ENCODE measurements at places on chromosomes 11 and 22.

GRCh38 chr11:26769027-26769426 lies 47.2 kb upstream of the SLC5A12 start:
- DNase-seq: no peak

DNA sequence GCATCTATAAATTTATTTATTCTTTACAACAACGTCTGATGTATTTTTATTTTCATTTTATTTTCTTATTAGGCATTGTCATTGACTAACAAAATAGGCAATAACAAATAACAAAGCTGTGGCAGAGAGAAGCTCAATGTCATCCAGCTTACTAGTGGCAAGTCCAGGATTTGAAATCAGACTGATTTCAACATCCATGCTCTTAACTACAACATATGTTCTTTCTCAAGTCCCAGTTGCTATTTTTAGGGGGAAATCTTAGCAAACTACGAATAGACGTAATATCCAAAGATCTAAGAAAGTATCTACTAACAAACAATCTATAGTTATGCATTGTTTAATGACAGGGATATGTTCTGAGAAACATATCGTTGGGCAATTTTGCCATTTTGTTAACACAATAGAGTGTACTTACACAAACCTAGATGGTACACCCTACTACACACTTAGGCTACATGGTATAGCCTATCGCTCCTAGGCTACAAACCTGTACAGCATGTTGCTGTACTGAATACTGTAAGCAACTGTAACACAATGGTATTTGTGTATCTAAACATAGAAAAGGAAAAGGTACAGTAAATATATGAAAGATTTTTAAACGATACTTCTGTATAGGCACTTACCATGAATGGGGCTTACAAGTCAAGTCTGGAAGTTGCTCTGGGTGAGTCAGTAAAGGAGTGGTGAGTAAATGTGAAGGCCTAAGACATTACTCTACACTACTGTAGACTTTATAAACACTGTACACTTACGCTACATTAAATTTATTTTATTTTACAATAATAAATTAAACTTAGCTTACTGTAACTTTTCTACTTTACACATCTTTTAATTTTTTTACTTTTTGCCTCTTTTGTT lies 151.3 kb downstream of the DLG2 start:
- no peak for DNase-seq

DNA sequence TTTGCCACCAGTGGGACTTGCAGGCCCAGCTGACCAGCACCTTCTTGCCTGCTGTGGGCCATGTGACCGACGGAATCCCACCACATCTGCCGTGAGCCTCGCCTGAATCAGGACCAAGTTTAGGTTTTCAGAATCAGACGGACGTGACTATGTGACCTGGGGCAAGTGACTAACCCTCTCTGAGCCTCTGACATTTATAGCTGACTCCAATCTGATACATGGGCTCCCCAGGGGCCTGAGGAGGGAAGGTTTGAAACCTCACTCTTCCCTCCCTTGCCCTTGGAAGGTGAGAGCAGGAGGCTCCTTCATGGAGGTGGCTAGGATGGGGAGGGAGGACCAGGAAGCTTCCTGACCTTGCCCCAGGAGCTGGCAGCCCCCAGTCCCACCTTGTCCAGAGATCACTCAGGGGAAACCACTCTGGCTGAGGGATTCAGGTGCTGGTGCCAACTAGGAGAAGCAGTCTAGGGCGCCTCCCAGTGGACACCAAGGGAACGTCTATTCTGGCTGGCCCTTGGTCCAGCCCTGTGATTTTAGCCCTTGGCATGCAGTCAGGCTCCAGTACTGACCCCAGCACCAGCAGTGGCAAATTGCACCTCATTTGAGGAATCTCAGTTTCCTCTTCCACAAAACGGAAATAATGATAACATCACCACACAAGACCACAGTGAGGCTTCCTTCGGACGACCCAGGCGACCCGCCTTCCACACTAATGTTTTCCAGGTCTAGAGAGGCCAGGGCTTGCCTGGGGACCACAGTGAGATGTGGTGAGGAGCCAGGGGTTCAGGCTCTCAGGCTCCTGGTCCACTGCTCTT lies 47.2 kb upstream of the SYT7 start:
- peak; percentile 8 for DNase-seq

DNA sequence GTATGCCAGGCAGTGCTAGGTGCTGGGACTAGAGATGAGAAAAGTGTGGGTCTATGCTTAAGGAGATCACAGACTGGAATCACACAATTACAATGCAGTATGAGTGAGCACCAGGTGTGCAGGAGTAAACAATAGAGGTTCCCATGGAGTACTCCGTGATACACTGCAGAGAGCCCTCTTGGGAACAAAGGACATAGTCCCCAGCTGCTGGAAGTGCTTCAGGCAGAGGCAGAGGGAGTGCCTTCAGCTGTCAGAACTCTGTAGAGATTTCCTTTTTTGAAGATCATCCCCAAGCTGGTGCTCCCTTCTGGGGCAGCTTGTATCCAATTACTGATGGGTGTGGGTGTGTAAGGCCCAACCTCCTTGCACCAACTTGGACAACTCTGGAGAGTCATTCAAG lies 143.5 kb upstream of the PLET1 start:
- DNase-seq: no peak

- DNase-seq: no peak
These were observed 168.8 kb downstream of the C11orf87 start for GRCh38 chr11:109590782-109591181.

DNA sequence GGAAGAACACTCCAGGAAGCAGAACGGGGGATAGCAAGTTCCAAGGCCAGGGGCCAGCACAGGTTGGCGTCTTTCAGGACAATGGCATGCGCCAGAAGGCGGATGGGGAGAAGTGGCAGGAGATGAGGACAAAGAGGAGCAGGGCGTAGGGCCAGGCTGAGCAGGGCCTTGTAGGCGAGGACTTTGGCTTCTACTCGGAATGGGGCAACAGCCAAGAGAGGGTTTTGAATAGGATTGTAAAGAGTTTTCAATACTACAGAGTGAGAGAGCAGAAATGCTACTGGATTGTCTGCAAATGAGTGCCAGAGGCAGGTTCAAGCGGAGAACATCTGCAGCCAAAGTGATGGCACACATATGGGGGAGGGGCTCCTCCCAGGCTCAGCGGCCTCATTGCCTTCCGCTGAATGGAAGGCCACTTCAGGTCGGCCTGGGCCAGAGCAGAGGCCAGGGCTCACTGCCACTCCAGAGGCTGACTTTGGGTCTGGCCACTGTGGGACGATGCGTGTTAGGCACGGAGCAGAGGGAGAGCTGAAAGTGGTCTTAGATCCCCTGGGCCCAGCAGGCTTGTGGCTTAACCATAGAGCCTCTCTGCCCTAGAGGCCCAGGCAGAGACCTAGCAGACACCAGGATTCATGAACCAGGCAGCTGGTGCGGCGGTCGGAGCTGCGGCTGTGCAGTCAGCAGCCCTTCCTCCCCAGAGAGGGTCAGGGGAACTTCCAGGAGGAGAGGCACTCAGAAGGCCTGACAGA lies 118.2 kb downstream of the DSCAML1 start:
- DNase-seq: no peak

Measured in activated CD8-positive, alpha-beta memory T cell treated with anti-CD3 and anti-CD28 coated beads for 1 hour (primary cell).